Activated T-helper 1 cell treated with anti-CD3 and anti-CD28 coated beads, Interleukin-12 subunit alpha, Interleukin-12 subunit beta, Interleukin-2, Interleukin-4 antibody, amounts not matched to agents 30 ng/mL and 10 ng/mL and 1 ng/mL, durations not matched to agents 14 hours and 24 hours and 36 hours (primary cell): ENCODE measurements at places on chromosomes 2 and 18.

- DNase-seq = peak; percentile 53
Observed at GRCh38 chr2:197209742-197210408, 100.7 kb downstream of the ANKRD44 start.

DNA sequence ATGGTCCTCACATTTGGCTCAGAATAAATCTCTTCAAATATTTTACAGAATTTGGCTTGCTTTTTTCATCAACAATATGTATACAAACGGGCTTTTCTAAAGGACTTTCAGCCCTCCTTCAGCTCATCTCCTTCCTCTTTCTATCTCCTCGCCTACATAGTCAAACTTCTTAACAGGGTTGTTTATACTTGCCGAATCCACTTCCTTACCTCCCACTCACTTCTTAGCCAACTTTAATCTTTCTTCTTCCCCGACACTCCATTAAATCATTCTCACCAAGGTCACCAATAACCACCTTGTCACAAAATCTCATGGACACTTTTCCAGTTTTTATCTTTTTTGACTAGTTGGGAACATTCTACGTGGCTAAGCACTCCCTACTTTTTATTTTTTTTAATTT lies 325.2 kb downstream of the PLCL1 start:
- DNase-seq = no peak

DNA sequence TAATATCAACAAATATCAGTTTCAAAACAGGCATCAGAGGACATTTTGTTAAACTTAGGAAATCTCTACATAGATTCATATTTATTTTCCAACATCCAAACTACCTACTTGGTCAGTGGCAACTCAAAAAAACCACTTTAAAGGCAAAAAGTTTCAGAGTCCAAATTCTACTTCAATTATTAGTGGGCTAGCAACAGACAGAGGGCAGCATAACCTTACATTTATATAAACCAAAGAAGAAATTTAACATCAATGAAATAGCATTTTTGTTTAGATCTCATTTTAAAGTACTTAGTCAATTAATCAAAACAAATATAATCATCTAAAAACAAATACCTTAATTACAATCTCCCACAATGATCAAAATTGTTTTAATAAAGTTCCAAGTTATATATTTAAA lies 33.3 kb downstream of the RTTN start:
- no peak for DNase-seq

DNA sequence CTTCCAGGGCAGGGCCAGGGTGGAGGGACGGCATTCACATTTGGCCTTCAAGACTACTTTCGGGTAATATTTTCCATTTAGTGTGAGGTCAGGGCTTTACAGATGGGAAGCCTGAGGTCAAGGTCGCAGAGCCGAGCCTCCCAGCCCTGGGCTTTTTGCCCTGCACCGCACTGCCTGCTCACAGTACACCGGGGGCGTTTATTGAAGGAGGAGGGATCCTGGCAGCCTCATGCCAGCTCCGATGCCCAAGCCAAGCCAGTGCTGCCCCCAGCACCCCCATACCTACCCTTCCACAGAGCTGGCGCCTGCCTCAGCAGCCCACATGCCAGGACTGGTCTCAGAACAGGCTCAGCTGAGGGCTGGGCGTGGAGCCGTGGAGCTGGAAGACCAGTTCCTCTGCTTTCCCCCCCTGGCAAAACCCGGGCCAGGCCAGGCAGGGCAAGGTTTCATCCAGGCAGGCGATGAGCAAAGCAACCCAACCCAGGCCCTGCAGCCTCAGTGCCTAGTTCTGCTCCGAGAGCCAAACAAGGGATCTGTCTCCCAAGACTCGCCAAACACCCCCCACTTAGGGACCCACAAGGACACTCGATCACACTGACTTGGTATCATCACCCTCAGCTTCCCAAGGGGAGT lies 11.9 kb downstream of the SDC1 start:
- DNase-seq = no peak

- peak; percentile 22 for DNase-seq
Observed at GRCh38 chr18:45837283-45838070, 12.0 kb downstream of the SIGLEC15 start.

GRCh38 chr18:62984656-62985315 lies 269.4 kb downstream of the PHLPP1 start:
- DNase-seq = no peak

DNA sequence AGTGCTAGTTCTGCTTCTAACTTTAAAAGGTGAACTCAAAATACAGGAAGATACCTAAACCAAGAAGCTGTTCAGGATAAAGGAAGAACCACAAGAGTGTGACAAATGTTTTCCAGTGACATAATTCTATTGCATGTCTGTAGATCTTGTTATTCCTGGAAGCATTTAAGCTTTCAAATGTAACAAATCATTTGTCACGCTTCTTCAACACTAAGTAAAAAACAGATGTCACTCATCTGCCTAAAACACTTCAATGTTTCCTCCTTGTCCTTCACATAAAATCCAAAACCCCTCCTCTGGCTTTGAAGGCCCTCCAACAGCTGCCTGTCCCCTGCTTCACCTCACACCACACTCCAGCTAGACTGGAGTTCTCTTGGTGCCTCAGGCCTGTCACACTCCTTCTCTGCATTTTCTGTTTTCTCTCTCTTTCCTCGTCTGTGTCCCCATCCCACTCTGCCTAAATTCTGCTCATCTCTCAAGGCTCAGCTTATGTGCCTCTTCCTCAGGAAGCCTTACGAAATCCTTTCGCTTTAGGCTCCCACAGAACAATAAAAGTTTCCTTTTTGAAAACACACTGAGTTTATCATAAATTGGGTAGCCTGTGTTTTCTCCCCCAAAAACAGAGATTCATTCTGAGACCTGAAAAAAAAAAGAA lies 6.4 kb upstream of the CLEC4F start:
- DNase-seq = no peak

- DNase-seq = no peak
Observed at GRCh38 chr2:201798252-201798913, 8.0 kb upstream of the CDK15 start.

GRCh38 chr2:141796449-141796848 lies 334.4 kb downstream of the LRP1B start:
- no peak for DNase-seq
